ENCODE measurements at places on chromosomes 3 and 15. TPM values are rescaled to one million over a fixed set of nuclear protein-coding genes. Genes with fewer than 3 reads are reported as not detected.

- DNase-seq: no peak
- no peaks in the 10 kb centered on the region for H3K36me3 ChIP-seq
- H3K4me1 ChIP-seq: no peaks in the 10 kb centered on the region
- no peak overlapping the region for H3K27ac ChIP-seq
- H3K4me3 ChIP-seq: no peak overlapping the region
- no peaks in the 10 kb centered on the region for H3K27me3 ChIP-seq
Measured at GRCh38 chr3:161310649-161311423, 60.5 kb downstream of the SPTSSB start.

DNA sequence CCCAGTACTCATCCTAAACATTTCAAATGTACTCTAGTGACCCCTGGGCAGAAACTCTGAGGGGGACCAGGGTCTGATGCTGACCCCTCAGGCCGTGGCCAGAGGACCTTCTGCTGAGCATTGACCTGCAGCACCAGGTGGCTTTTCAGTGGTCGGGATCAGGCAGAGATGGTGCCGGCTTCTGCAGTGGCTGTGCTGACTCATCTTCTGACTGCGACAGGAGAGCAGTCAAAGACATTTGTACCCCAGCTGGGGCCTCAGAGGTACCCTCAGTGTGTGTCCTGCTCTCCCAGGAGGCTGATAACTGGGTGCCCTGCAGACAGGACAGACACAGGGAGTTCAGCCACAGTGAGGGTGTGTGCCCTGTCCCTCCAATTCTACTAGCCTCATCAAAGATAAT is 36.6 kb upstream of the IQCF6 start:
- H3K4me3 ChIP-seq: no peak overlapping the region
- H3K36me3 ChIP-seq: no peaks in the 10 kb centered on the region
- DNase-seq: no peak
- peaks cover 20% of the 10 kb centered on the region for H3K4me1 ChIP-seq

DNA sequence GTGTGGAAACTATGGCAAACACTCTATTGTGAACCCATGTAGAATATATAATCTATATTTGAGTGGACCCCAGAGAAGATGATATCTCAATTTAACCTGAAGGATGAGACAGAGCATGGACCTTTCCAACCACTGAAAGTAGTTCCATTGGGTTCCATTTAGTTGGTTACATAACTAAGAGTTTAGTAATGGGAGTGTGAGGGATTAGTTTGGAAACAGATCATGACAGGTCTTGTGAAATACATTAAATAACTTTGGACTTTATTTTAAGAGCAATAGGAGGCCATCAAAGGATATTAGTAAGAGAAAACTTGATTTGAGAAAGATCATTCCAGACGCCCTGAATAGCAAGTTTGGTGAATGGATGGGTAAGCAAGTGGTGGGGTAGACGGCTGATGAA is 487.2 kb upstream of the ROBO2 start:
- H3K4me3 ChIP-seq: no peak overlapping the region
- H3K4me1 ChIP-seq: peaks cover 2% of the 10 kb centered on the region
- H3K36me3 ChIP-seq: no peaks in the 10 kb centered on the region
- no peak for DNase-seq
- no peaks in the 10 kb centered on the region for H3K27me3 ChIP-seq

Gene CCR8
- not detected for polyA plus RNA-seq

DNA sequence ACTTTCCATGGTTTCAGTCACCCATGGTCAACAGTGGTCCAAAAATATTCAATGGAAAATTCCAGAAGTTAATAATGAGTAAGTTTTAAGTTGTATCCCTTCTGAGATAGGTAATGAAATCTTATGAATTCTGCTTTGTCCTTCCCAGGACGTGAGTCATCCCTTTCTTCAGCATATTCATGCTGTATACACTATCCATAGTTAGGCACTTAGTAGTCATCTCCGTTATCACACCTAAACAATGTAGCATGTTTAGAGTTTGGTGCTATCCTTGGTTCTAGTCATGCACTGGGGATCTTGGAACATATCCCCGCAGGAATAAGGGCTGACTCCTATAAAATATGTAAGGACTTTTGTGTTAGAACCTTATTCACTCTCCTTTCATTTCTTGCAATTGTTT is 153.2 kb downstream of the UNC13C start:
- no peak overlapping the region for H3K27ac ChIP-seq
- DNase-seq: no peak
- H3K27me3 ChIP-seq: no peaks in the 10 kb centered on the region
- H3K4me1 ChIP-seq: no peaks in the 10 kb centered on the region
- no peak overlapping the region for H3K4me3 ChIP-seq
